Stimulated activated CD4-positive, alpha-beta T cell treated with anti-CD3 and anti-CD28 coated beads, TNF-alpha, amount 100 ng/mL, for 24 hours (primary cell): ENCODE measurements at places on chromosomes 2 and 18.

DNA sequence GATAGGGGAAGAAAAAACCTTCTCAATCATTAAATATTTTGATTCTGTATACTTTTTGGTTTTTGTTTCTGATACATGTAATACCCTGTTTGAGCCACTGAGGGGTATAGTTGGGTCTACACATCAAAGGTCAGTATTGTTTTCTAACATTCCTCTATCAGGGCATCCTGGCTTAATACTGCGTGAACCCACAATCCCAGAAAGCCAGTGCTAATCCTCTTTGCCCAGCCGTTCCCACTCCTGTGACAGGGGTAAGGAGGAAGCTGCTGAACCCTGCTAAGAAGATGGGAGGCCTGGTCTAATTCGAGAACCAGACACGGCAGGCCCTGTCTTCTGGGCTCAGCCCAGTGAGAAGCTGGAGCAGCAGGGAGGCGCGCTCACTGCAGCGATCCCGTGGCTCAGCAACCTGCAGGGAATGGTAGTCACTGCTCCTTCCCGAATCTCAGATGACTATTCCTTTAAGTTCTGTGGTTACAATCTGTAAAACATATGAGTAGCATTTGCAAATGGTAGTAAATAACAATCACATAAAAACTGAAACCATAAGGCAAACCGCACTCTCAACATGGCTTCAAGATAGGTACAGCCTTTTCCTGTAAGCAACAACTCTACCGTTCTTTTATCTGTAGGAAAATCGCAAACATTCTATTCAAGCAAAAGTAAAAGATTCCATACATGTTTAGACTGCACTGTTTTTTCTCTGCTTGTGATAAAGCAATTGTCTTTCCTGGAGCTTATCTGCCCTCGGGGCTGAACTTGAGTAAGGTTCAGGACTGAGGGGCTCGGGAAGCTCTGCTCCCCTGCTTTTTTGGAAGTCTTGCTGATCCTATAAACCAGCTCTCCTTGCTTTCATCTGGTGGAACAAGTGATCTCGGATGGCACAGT is 87.0 kb downstream of the EPB41L3 start:
- DNase-seq, result no peak

DNA sequence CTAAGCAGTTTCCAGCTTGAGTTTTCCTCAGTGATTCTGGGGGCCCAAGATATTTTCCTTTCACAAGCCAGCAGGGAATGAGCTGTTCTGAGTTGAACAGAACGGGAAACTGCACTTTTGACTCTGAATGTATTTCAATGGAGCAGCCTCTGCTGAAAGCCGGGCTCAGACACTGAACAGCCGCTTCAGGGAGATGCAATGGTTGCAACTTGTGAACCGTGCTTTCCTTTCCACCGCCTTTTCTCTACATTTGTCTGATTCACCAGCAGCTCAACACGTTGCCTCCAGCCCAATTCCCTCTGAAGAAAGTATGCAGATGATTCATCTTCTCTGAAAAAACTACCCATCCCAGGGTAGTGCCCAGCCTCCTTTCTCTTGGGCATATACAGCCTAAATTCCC is 119.3 kb upstream of the PKDCC start:
- DNase-seq, result no peak

- no peak for DNase-seq
These were observed 480.6 kb downstream of the SPAG16 start for GRCh38 chr2:213764849-213765248.

- no peak for DNase-seq
These were observed 159.6 kb upstream of the SIX2 start for GRCh38 chr2:45168711-45169338.

DNA sequence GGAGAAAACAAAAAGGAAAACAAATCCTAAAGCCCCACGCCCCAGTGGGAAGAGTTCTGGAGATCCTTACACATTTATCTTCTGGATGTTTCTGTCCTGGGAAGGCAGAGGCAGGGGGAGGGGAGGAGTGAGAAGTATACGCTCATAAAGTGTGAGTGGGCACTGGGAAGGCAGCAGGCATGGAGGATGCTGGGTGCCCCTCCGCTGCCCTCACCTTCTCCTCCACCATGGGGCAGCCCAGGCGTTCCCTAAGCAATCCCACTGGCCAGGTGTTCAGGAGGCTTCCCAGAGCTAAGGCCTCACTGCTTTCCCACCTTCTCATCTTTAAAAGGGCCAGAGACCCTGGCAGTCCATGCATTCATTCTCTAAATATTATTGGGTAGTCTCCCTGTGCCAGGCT is 112.0 kb upstream of the SMAD2 start:
- DNase-seq, result no peak

GRCh38 chr18:5979176-5979888 is 84.0 kb upstream of the TMEM200C start:
- no peak for DNase-seq

- no peak for DNase-seq
These were observed 274.7 kb downstream of the RNF144A start for GRCh38 chr2:7191932-7192331.

DNA sequence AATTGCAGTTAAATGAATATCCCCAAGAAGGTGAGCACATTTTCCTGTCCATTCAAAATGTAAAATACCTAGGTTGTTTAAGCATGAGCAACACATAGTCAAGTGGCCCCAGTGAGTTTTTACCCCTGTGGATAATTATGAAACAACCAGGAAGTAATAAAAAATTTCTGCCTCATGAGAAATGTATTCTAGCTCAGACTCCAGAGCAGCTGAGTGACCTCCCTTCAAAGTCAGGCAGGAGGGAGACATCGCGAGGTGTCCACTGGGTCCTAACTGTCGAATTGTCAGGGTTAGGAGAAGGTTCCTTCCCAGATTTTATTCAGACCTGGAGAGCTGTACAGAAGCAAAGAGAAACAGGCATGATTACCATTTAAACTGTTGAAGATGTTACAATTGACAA is 416.6 kb upstream of the SMIM21 start:
- no peak for DNase-seq

DNA sequence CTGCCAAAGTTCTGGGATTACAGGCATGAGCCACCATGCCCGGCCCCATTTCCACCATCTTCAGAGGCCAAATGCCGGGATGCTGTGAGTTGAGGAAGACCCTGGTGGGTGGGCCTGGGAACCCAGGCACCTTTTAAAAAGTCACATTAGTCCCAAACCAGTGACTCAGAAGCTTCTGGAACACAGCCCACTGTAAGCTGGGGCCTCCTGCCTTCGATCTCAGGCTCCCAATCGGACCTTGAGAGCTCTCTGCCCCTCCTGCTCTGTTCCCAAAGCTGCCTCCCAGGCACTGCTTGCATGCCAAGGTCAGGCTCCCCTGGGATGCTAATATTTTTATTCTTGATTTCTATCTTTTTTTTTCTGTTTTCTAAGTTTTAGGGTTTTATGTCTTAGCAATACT is 4.2 kb downstream of the ADCY3 start:
- no peak for DNase-seq

- no peak for DNase-seq
These were observed 313.6 kb upstream of the ACVR2A start for GRCh38 chr2:147531269-147531668.

- DNase-seq, result no peak
These were observed 120.9 kb upstream of the CDH19 start for GRCh38 chr18:66724664-66725356.

GRCh38 chr2:50069454-50069853 is 915.1 kb upstream of the FSHR start:
- DNase-seq, result no peak

- DNase-seq, result no peak
These were observed 161.7 kb downstream of the INSIG2 start for GRCh38 chr2:118250001-118250400.

GRCh38 chr2:238571661-238572372 is 145.1 kb downstream of the ASB1 start:
- no peak for DNase-seq

DNA sequence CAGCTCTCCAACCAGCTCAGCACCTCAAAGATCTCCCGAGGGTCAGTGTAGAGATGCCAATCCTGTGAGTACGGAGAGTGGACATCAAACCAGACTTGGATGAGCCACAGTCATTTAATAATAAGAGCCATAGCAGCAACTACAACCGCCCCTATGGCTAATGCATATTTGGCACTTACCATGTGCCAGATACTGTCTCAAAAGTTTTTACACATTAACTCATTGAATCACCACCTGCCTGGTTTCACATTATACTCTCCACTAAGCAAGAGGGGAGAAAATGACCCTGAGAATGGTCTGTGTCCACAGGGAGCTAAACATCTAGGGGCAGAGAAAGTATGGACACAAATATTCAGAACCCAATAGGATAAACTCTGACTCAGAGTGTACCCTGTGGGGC is 2.6 kb downstream of the CNPPD1 start:
- no peak for DNase-seq

DNA sequence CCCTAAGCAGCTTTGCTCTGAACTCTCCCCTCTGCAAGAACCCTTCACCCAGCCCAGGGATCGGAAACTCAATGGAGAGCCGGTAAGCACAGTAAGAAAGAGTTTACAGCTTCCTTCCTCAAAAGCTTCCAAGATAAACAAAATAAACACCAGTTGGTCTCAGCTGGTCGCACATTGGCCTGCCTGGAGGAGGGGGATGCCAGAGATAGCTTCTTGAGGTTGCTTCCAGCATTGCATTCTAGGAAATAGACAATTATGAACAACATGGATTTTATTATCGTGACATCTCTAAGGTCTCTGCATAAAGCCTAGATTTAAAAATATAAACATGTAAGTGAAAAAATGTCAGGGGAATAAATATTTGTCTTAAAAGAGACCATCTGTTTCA is 141.5 kb upstream of the PKDCC start:
- no peak for DNase-seq

DNA sequence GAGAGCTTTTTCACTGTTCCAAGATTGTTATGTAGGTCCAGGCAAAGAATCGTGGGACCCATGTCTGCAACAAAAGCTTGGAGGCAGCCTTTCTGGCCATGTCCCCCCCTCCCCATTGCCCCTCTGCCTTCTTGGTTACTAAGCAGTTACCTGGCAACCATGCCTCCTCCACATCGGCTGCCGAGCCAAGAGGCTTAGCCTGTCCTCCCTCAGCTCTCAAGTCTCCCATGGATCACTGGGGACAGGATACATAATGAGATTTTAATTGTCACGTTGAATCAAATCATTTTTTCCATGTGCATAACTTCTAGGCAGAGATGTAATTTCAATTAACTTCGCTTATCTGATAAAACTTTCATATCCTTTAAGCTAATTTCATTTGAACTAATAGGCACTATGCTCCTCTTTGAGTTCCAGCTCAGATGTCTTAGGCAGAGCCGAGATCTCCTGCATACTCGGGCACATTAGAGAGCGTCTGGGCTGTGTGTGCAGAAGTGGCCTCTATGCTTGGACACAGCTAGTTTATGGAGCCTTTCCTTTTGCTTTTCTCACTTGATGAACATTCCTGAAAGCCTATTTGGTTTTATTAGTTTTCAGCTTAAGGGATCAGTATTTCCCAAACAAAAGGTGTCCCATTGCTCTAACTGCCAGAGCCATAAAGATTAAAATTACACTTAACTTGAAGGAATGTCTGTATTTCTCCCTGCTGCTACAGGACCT is 80.7 kb downstream of the LYPD1 start:
- DNase-seq, result no peak

GRCh38 chr2:23148342-23148741 is 236.6 kb upstream of the KLHL29 start:
- DNase-seq, result no peak

GRCh38 chr2:72165792-72166191 is 18.1 kb upstream of the CYP26B1 start:
- no peak for DNase-seq

- no peak for DNase-seq
These were observed 105.6 kb downstream of the FEZ2 start for GRCh38 chr2:36492216-36492945.

GRCh38 chr2:3233877-3234276 is 143.7 kb downstream of the EIPR1 start:
- DNase-seq, result no peak

DNA sequence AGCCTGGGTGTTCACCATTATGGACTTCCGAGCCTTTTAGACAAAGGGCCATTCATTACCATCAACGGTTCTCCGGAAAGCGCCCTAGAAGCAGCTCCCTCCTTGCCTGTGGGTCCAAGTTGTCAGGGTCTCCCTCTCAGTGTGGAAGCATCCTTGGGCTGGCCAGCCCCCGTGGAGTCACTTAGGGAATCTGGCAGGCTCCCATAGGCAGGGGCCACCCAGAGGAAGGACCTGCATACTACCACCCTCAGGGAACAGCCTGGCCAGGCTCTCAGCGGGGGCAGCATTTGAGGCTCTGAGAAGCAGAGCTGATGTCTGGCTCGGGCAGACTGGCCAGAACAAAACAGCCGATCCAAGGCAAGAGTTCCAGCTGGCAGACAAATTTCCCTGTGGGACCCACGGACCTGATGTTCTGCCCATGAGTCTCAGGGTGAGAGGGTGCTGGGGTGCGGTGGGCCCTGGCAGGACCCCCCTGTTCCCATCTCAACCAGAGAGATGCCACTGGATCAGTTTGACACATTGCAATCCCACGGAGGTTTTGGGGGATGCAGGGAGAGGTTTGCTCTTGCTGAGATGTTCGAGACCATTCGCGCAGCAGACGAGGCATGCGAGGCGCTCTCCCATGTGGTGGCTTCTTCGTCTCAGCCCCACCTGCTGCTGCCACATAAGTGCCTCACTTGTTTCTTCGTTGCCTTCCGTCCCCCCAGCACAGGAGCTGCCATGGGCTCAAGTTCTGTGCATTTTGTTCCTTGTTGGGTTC is 56.9 kb downstream of the ACKR3 start:
- no peak for DNase-seq

GRCh38 chr2:137983581-137983980 is 19.3 kb downstream of the HNMT start:
- DNase-seq, result no peak

- no peak for DNase-seq
These were observed 7.7 kb downstream of the COQ10B start for GRCh38 chr2:197461057-197461456.

DNA sequence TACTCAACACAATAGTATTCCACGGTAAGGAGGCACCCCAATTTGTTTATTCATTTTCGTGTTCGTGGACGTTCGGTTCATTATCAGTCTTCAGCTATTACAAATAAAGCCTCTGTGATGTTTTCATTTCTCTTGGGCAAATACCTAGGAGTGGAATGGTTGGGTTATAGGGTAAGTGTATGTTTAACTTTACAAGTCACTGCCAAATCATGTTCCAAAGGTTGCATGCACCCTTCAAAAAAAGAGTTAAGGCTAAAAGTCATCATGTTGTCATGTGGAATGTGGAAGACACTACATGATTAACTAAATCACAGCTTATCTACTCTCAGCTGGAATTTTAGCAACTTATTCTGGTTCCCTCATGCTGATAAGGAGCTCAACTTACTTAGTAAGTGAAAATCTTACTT is 15.8 kb downstream of the INO80C start:
- no peak for DNase-seq

- no peak for DNase-seq
These were observed 31.0 kb downstream of the TMEM87B start for GRCh38 chr2:112085916-112086669.
